ENCODE measurements at places on chromosomes 16 and 17.

GRCh38 chr17:28317966-28318758 lies 838 bp upstream of the TMEM97 start:
- no peak for DNase-seq

- DNase-seq: no peak
Measured at GRCh38 chr16:14106457-14106856, 35.3 kb downstream of the MRTFB start.

DNA sequence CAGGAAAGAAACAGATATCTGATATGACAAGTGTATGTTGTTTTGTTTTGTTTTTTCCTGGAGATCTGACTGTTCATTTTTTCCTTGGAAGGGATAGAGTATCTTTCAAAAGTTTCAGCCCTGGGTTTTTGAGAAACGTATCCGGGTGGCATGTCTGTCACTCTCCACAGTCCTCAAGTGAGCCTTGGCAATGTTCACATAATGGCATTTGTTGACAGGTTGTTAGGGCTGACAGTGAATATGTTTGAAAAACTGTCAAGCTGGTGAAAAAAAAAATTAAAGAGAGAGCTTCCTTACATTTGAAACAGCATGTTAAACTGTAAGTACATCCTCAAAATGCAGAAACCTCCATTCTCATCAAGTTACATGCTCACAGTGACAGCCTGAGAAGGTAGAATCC lies 113.0 kb upstream of the DYNLRB2 start:
- DNase-seq: no peak

DNA sequence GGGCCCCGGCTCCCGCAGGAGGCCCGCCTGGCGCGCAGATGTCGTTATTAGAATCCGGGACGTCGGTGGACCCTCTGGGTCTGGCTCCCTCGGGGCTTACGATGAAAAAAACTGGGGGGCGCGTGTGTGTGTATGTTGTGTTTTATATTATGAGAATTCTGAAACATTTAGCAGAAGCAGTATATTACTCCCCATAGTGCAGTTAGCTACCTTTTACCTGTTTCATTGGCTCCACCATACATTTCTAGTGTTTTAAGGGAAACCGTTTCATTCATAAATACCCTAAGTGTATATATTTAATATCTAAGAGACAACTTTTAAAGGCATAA lies 486 bp upstream of the DNAJA2 start:
- no peak for DNase-seq

DNA sequence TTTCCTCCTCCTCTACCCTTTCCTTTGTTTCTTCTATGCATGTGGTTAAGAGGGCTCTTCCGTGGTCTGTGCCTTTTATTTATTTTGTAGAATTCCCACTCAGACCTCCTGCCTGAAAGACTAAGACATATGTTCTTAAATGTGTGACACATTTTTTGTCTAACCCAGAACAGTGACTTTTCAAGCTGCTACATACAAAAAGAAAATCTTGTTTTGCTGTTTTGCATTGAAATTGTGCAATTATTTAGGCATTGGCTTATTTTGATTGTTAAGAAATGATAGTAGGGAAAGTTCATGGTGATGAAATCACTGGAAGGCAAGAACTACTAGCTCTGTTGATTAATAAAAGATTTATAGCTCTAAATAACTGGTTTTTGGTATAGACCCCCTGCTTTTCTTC lies 76.8 kb downstream of the TUBD1 start:
- no peak for DNase-seq

DNA sequence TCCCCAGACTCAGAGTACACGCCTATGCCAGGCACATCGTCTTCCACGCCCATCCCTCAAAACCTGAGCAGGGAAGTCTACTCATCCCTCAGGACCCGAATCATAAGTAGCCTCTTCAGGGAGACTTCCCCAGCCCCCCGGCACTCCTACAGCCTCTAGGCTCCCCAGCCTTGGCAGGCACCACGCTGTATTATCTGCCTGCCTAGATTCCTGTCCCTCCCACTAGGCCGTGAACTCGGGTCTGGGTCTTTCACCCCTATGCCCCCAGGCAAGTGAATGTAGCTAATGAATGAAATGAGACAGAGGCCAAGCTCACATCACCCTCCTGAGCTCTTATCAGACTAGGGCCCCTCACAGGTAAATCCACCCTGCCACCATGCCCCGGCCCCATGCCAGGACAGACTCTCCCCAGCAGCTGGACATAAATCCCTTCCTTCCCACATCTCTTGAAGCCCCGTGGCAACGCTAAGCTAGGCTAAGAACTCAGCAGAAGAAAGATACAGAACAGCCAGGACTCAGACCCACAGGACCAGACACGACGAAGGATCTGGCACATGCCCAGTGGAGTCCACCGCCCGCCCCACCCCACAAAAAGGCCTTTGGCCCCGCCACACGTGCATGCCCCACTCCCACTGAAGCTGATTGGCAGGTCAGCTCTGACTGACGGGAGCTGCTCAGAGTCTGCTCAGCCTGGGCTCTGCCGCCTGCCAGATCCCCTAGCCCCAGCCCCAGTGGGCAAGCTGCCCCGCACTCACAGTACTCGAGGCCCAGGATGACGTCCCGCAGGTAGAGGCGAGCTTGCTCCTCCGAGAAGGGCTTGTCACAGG lies 13.0 kb downstream of the CAMKK1 start:
- DNase-seq: no peak

DNA sequence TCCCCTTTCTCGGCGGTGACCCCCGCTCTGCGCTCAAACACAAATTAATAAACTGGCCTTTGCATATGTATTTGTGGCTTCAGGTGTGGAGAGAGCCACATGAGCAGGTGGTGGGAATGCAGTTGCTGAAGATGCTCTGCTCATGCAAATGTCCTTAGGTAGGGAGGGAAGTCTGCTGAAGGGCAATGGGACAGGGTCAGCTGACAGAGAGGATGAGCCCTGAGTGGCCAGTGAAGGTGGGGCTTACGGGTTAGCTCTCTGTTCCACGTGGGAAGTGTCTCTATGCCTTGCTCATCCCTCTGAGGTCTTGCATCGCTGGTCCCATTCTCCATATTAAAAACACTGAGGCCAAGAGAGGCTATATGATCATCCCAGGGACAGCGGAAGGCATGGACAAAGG lies 74.2 kb upstream of the CCL1 start:
- DNase-seq: no peak

DNA sequence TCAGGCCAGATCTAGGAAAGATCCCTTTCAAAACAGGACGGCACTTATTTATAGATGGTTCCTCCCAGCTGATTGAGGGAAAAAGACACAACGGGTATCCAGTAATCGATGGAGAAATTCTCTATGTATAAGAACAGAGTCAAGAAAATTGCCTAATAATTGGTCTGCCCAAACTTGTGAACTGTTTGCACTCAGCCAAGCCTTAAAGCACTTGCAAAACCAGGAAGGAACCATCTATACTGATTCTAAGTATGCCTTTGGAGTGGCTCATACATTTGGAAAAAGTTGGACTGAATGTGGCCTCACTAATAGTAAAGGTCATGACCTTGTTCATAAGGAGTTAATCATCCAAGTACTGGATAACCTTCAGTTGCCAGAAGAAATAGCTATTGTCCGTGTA lies 5.9 kb downstream of the HPR start:
- no peak for DNase-seq

GRCh38 chr17:15261802-15262290 lies 3.3 kb downstream of the PMP22 start:
- no peak for DNase-seq

GRCh38 chr16:55703003-55704001 lies 47.5 kb downstream of the SLC6A2 start:
- no peak for DNase-seq

DNA sequence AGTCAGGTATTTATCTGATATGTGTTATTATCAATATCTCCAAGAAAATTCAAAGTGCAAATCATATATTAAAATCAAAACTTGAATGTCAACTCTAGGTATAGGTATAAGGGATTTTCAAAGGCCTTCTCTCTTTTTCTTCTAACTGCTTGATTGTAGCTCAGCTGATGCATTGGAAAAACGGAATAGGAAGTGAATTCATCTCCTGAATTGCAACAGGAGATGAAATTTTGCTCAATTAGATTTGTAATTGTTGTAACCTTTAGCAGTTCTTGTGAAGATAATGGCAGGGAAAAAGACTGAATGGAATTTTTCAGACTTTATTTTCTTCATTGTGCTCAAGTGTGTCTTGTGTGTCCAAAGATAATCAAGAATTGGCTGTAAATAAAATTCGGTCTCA lies 190.2 kb upstream of the KCNJ16 start:
- DNase-seq: no peak

DNA sequence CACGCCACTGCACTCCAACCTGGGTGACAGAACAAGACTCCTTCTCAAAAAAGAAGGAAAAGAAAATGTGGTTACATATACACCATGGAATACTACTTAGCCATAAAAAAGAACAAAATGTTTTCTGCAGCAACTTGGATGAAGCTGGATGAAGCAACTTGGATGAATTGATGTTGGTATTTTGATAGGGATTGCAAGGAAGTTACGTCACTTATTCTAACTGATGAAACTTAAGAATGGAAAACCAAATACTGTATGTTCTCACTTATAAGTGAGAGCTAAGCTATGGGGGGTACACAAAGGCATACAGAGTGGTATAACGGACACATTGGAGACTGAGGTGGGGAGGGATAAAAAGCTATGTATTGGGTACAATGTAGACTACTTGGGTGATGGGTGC lies 17.5 kb downstream of the PLA2G10 start:
- no peak for DNase-seq

GRCh38 chr16:89314357-89314756 lies 96.9 kb downstream of the ZNF778 start:
- no peak for DNase-seq
